ENCODE measurements at places on chromosomes 3 and 15.

- DNase-seq: no peak
Measured at GRCh38 chr3:183270344-183270743, 17.3 kb downstream of the B3GNT5 start.

GRCh38 chr3:119945291-119945690, 149.0 kb downstream of the GSK3B start:
- DNase-seq: no peak

GRCh38 chr3:187942658-187943241, 197.5 kb upstream of the BCL6 start:
- no peak for DNase-seq

DNA sequence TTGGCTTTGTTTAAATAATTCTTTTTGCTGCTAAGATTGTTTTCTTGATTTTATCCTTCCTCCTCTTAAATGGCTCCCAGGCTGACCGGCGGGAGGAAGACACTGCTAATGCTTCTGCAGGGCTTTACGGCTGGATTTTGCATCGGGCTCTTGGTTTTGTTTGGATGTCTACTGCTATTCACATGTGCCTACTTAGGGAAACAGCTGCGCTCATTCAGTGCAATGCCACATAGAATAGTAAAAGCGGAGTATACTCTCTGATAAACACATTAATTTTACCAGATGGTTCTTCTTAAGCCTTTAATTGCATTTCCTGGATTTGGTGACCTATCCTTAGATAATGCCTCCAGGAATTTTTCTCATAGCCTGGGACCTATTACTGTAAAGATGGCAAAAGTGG, 146.6 kb downstream of the THSD4 start:
- no peak for DNase-seq

DNA sequence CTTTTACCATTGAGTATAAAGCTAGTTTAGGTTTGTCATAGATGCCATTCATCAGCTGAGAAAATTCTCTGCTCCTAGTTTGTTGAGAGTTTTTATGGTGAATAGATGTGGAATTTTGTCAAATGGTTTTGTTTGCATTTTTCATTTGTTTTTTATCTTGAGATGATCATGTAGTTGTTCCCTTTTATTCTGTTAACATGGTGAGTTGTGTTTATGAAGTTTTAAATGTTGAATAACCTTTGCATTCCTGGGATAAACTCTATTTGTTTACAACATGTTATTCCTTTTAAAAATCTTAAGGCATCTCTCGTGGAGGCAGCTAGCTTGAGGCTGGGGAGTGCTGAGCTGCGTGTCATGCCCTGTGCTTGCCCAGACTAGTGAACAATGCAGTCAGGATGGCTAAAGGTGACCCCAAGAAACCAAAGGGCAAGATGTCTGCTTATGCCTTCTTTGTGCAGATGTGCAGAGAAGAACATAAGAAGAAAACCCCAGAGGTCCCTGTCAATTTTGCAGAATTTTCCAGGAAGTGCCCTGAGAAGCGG, 48.5 kb downstream of the ANAPC13 start:
- no peak for DNase-seq

DNA sequence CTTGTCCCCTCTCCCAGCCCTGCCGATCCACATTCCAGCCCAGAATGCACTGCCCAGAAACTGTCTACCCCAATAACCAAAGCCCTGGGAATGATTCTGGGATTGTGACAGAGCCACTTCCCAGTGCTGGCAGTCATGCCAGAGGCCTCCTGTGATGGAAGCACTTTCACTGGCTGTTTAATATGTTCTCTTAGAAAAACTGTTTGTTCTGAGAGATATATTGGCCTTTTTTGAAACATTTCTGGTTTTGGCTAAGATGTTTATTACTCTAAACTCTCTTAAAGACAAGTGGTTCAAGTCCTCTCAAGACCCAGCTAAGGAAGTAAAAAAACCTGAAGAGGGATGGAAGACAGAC, 74.0 kb upstream of the HACD2 start:
- no peak for DNase-seq

DNA sequence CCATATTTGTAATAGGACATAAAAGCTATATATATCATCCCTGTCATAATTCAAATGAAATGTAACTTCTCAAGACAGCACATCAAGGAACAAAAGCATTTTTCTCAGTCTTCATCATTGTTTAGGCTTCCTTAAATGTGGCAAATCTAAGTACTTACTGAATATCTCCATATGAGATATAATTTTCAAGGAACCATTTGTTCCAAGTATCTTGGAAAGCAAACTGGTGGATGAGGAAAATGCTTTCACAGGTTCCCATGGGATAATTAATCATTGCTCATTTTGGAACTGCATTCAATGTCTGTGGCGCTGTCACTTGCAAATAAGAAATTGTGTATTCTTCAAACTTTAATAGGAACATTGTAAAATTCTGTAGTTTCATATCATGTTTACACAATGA, 52.6 kb upstream of the ZNF385D start:
- DNase-seq: no peak

GRCh38 chr3:126121074-126121473, 37.1 kb upstream of the SLC41A3 start:
- no peak for DNase-seq

- no peak for DNase-seq
Measured at GRCh38 chr3:73516631-73517030, 108.1 kb downstream of the PDZRN3 start.

- DNase-seq: no peak
Measured at GRCh38 chr3:73791356-73791755, 166.6 kb upstream of the PDZRN3 start.

- no peak for DNase-seq
Measured at GRCh38 chr15:37045859-37046740, 54.2 kb downstream of the MEIS2 start.

- DNase-seq: no peak
Measured at GRCh38 chr15:72887376-72887775, 103.8 kb upstream of the ADPGK start.

GRCh38 chr15:34754674-34755418, at the start of gene GJD2:
Gene GJD2 (minus strand): TSS chr15:34754998. CDS start chr15:34754488, 510 bp downstream.
- DNase-seq: no peak

Measured in H54 (cell line).